Activated naive CD4-positive, alpha-beta T cell treated with anti-CD3 and anti-CD28 coated beads, Interleukin-2, amount 50 U/mL, for 16 hours (primary cell): ENCODE measurements at places on chromosomes 7 and 10.

GRCh38 chr7:121303422-121304101, 25.2 kb upstream of the WNT16 start:
- no peak for DNase-seq

GRCh38 chr10:133274751-133275683, 1.7 kb downstream of the ADAM8 start:
- peak; percentile 83 for DNase-seq

DNA sequence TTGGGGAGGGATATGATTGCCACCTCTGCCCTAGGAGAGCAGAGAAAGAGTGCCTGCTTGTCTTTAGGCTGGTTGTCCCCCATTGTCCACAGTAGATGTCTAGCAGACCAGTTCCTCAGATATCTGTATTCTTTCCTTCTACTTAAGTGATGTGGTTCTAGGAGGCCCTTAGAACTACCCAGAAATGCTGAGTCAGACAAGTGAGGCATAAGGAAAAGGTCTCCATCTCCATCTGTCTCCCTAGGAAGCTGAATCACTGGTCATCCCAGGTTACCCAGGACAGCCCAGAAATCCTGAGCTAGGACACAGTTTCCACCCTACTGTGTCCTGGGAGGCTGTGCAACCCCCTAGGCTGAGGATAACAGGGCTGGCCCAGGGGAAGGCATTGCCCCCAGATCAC, 93.4 kb upstream of the INHBA start:
- DNase-seq: no peak

DNA sequence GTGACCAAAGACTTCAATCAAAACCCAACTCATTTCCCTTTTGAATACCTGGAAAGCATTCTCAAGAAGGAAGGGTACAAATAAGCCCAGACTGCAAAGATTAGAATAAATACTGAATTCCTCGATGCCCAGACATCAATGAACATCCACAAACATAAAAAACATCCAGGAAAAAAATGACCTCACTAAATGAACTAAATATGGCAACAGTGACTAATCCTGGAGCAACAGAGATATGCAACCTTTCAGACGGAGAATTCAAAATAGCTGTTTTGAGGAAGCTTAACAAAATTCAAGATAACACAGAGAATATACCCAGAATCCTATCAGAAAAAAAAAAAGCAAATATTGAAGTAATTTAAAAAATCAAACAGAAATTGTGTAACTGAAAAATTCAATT, 43.2 kb downstream of the PCLO start:
- DNase-seq: no peak

DNA sequence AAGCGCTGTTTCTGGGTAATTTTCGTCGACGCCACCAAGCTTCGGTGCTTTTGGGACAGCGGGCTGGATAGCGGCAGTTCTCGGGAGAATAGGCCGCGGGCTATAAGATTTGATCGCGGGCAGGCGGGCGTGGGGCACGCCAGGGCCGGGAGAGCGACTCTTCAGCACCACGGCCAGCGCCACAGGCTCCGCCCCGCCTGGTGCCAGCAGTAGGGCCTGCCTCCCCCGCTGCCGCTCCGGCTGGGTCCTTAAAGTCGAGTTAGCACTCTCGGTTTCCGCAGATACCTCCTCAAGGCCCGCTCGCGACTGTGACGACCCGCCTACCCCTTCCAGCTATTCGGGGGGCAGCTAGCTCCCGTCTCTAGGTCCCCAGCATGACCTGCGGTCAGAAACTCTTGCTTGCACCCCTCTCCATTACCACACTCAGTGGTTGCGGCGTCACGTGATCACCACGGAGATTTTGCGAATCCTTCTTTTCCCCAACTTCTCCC, 9.4 kb downstream of the NXPH1 start:
- peak; percentile 51 for DNase-seq
